ENCODE measurements at places on chromosomes 11 and 22.

GRCh38 chr11:46719048-46719542 is at the start of gene F2:
TSS of gene F2 (plus strand) at chr11:46719213. CDS start at chr11:46719236, 23 bp downstream.
- no peak for DNase-seq

GRCh38 chr11:65471447-65471891 is 27.4 kb upstream of the MALAT1 start:
- DNase-seq, result no peak

GRCh38 chr11:15161790-15162189 is 47.1 kb downstream of the INSC start:
- no peak for DNase-seq

DNA sequence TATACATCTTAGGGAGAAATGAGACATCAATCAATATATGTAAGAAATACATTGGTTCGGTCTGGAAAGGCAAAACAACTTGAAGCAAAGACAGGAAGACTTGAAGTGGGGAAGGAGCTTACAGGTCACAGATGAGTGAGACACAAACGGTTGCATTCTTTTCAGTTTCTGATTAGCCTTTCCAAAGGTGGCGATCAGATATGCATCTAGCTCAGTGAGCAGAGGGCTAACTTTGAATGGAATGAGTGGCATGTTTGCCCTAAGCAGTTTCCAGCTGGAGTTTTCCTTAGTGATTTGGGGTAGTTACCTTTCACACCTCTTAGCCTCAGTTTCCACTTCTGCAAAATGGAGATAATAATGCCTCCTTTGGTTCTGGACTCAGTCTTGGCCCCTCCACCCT is 15.8 kb downstream of the LHFPL7 start:
- DNase-seq, result no peak
